ENCODE measurements at places on chromosomes 7 and 10.

- peak; percentile 50 for DNase-seq
Observed at GRCh38 chr7:101108961-101109360, 17.9 kb upstream of the SERPINE1 start.

- DNase-seq, result no peak
Observed at GRCh38 chr7:137325927-137326326, 17.6 kb downstream of the PTN start.

GRCh38 chr7:101861218-101861775 is 43.9 kb downstream of the CUX1 start:
- no peak for DNase-seq

DNA sequence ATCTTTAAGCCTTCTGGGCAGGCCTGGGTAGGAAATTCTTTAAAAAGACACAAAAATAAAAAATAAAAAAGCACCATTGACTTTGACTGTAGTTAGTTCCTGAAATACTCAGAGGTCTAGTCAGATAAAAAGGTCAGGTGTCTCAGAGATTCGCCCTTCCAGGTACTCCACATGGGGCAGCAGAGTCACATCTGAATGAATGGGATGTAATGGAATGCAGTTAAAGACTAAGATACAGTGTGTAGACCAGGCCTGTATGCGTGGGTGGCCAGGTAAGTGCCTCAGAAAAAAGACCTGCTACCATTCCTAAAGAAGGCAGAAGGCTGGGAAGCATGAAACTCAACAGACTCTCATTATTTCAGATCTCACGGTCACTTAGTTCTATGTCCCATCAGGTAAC is 68.6 kb upstream of the SEM1 start:
- no peak for DNase-seq
